Amygdala (tissue), 56 donors: ENCODE measurements at places on chromosomes 2 and 18.

DNA sequence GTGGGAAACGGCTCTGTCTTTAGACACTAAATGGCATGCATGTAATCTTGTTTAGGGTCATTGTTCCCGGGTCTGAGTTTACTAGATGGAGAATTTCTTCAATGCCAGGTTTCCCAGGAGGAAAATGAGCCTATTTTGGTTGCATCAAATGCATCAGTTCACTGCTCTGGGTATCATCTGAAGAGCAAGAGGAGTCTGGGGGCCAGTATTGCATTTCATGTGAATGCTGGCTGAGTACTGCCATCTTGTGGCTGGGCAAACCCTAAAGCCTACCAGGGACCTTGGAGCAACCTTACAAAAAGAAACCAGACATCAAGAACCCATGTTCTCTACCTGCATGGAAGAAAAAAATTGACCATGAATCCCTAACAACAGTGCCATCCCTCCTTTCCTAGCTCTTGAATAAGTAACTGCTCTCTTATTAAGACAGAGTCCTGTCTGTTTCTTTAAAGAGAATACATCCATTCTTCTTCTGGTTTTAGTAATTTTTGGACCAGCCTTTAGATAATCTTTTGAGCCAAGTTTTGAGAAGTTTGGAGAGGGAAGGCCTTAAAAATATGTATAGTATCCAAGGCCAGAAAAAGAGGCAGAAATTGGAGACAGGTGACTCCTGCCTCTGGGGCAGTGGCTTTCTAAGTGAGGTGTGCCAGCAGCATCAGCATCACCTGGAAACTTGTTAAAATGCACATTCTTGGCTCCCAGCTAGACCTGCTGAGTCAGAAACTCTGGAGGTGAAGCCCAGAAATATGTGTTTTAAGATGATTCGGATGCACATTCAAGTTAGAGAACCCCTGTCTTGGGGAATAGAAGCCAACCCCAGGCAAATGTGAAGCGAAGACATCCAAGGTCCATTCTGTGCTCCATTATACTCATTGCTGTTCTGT, 261.0 kb upstream of the CXCR4 start:
- peak; percentile 28 for DNase-seq

DNA sequence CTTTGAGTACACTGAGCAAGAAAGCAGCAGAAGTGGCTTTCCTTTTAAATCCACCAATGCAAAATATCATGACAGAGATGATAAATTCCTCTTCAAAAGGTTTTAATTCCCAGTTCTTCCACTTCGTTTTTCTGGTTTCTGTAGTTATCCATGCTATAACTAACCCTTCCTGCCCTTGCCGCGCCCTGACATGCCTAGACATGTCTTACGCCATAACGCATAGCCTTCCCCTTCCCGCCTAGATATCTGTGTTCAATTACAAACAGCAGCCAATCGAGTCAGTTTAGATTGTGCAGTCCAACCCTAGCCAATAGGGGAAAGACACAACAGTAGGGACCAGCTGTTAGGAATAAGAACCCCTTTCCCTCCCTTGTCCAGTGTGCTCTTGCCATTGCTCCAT, 16.1 kb downstream of the PRPF40A start:
- no peak for DNase-seq

GRCh38 chr2:241008711-241009121, 10.3 kb downstream of the SNED1 start:
- DNase-seq: no peak

GRCh38 chr2:54859416-54859815, 136.0 kb downstream of the EML6 start:
- DNase-seq: no peak

- DNase-seq: no peak
Measured at GRCh38 chr18:78670778-78671391, 308.7 kb upstream of the SALL3 start.

DNA sequence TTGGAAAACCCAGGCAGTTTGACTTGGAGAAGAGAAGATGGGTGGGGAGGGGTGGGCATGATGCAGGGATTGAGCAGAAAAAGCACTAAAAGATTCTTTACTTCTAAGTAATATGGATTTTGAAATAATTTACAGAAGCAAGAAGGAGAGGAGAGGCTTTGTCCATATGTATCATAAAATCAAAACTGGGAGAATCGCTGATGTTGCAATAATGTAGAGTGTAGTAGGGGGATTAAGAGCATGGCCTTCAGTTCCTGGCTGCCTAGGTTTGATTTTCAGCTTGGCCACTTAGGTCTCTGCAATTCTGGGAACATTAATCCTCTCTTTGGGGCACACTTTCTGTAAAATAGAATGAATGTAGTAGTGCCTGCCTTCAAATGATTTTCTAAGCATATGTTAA, 1760.4 kb upstream of the CELF4 start:
- no peak for DNase-seq

GRCh38 chr2:118350621-118351020, 262.4 kb downstream of the INSIG2 start:
- DNase-seq: no peak

GRCh38 chr2:47058003-47058931, 96.8 kb downstream of the STPG4 start:
- no peak for DNase-seq

DNA sequence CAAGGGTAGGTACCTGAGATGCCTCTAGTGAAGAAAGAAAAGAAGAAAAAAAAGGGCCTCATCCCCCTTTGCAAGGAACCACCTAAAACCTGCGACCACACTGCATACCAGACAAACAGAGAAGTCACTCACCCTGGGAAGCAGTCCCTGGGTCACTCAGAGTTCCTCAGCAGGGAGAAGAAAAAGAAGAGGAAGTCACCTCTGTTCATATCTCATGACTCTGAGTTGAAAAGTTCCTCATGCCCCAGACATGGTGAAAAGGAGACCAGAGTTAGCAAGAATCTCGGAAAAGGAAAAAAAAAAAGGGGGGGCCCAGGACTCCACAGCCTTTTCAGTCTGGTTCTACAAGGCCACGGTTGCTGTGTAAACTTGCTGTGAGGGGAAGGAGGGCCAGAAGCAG, 478.4 kb upstream of the NRXN1 start:
- DNase-seq: no peak
